ENCODE measurements at places on chromosomes 5 and 9.

DNA sequence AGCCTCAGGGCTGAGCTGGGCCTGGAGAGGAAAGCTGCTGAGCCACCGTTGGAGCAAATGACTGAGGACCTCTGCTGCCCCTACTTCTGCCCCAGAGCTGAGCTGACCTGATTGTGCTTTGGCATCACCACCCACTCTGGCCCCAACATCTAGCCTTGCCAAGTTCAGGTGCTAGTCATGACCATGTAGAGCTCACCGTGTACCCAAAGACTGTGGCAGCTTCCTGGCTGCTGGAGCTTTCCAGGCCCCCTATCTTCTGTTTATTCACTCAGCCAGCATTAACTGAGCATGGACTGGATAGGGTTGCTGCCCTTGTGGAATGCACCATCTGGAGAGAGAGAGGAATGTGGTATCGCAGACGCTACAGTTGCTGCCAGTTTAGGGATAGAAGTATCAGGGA is 49.1 kb downstream of the JADE2 start:
- DNase-seq = no peak

GRCh38 chr9:129665389-129665775 is at the start of gene PRRX2:
Gene PRRX2 (plus strand): TSS chr9:129665647. CDS start chr9:129665868, 221 bp downstream.
- DNase-seq = no peak

GRCh38 chr9:23941051-23941450 is 115.0 kb upstream of the ELAVL2 start:
- DNase-seq = no peak

- DNase-seq = no peak
Measured at GRCh38 chr5:6404129-6404528, 25.8 kb upstream of the MED10 start.

GRCh38 chr9:104780796-104781395 is 17.0 kb downstream of the NIPSNAP3B start:
- DNase-seq = no peak

All from Ammon's horn (tissue), 1 donor.